ENCODE measurements at places on chromosomes 3 and 15. TPM values are rescaled to one million over a fixed set of nuclear protein-coding genes. Genes with fewer than 3 reads are reported as not detected.

DNA sequence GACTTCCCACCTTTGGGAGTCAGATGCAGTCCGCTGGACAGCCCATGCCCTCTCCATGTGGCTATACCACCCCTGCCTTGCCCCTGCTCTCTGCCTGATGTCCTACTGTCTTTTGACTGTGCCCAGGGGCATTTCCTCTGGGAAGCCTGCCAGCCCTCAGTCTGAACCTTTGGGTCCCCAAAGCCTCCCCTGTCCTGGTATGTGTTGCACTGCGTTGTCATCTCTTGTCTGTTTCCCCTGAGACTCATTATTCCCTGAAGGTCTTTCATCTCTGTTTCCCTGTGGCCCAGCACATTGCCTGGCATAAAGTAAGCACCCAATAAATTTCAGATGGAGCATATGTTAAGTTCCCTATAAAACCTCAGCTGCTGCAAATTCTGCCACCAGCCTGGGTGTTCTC lies 236.6 kb upstream of the CTDSPL start:
- DNase-seq = no peak

- no peak for DNase-seq
Observed at GRCh38 chr15:74505837-74506514, 35.0 kb upstream of the ARID3B start.

GRCh38 chr3:52243791-52244628 lies 1.5 kb upstream of the PPM1M start:
- no peak for DNase-seq

- no peak for DNase-seq
Observed at GRCh38 chr3:108959017-108959416, 5.3 kb upstream of the GUCA1C start.

GRCh38 chr3:53334742-53335141 lies 12.6 kb downstream of the DCP1A start:
- no peak for DNase-seq

- DNase-seq = peak; percentile 6
Observed at GRCh38 chr3:67292356-67293121, 294.4 kb downstream of the KBTBD8 start.

GRCh38 chr3:40173227-40173721 lies 136.2 kb upstream of the EIF1B start:
- no peak for DNase-seq

- no peak for DNase-seq
Observed at GRCh38 chr3:99186016-99186415, 284.5 kb upstream of the DCBLD2 start.

GRCh38 chr3:131739211-131739610 lies 236.4 kb upstream of the MRPL3 start:
- DNase-seq = no peak

DNA sequence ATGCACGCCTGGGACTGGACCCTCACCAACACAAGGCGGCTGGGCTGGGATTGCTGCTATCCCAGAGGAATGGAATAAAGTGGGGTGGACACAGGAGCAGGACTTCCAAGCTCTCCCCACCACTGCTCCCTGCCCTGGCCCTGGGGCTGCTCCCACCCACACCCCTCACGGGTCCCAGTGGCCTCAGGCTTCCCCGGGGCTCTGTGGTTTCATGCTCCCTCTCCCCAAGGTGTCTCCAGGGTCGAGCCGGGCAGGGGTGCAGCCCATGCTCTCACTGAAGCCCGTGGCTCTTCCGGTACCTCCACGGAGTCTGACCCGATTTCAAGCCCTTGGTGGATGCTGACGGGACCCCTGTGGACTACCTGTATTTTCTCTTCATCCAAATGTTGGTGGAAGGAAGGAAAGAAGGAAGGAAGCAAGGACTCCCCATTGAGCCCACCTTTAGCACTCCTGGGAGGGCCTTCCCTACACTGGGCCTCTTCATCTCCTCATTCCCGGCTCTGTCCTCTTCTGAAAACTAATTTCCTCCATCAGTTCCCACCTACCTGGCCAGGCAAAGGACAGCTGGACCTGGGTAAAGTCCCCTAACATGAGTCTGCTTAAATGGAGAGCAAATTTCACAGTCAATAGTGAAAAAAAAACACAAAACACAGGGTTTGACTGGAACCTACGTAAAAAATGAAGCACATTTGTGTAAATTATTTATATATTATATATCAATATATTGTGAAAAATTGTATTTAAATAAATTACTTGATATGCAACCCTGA lies 44.0 kb upstream of the PCSK6 start:
- no peak for DNase-seq

GRCh38 chr3:138620431-138620830 lies 11.9 kb downstream of the FAIM start:
- no peak for DNase-seq

DNA sequence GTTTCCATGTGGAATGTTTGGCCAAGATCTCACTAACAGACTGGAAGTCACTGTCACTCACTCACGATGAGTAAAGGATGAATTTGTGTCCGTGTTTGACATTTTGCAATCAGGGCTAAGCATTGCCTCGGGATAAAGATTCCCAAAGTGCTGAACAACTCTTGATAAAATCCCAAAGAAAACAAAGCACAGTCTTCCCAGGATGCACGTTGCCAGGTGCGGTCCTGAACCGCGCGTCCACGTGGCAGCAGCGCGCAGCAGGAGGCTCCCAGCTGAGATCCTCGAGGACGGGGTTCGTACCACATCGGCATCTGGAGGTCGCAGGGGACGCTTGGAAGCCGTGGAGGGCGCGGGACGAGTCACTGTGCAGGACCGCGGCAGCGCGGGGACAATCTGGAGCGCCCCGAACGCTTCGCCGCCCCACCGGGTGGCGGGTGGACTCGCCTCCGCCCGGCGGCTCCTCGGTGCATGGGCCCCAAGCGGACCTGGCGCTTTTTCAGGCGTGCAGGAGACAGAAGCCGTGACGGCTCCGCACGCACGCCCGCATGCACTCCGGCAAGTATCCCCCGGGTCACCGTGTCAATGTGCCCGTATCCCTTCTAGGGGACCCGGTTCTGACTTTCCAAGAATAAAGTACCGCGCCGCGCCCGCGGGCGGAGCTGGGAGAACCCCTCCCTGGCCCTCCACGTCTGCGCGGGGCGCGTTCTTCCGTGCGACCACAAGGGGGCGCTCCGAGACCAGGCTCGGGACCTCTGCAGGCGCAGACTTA lies 17.7 kb downstream of the CPN2 start:
- peak; percentile 83 for DNase-seq

DNA sequence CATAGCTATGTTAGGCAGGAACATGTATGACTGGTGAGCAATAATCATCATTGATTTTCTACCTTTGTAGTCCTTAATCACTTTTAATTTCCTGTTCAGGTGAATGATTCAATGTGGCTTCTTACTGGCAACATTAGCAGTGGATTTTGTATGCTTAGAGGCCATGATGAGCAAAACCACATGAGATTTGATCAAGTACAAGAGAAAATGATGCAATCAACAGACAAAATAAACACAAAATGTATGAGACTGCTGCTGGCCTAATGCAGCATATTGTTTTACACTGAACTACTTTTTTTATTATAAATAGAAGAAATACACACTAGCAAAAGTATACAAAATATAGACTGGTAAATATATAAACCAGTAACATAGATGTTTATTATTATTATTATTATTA lies 47.5 kb upstream of the SI start:
- no peak for DNase-seq

DNA sequence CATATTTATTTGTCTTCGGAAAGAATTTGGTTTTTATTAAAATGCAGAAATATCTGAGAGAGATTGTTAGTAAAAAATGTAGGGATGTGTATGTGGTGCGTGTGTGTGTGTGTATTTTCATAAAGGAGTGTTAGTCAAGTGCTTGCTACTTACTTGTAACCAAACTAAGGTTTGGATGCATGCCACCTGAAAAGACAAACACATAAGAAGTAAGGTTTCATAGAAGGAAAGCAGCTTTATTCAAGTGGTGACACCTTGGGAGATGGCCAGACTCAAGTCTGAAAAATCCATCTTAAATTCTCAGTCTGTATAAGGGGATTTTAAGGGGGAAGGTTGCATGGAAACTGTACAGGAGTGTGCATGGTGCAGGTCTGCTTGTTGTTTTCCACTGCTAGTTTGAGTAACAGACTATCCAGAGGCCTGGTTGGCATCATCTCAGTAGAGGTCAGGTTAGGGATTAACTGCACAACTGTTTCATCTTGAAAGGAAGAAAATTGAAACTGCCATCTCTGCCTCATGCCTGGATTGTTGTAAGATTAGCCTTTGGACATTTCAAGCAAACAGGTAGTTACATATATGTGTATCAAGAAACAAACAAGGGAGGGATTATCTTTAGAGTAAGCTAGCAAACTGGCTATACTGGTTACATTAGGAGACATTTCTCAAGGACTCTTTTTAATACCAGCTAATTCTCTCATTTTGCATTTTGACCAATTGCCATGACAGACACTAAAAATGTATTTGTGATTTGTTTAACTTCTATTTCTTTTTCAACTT lies 196.7 kb downstream of the EPHA6 start:
- no peak for DNase-seq

DNA sequence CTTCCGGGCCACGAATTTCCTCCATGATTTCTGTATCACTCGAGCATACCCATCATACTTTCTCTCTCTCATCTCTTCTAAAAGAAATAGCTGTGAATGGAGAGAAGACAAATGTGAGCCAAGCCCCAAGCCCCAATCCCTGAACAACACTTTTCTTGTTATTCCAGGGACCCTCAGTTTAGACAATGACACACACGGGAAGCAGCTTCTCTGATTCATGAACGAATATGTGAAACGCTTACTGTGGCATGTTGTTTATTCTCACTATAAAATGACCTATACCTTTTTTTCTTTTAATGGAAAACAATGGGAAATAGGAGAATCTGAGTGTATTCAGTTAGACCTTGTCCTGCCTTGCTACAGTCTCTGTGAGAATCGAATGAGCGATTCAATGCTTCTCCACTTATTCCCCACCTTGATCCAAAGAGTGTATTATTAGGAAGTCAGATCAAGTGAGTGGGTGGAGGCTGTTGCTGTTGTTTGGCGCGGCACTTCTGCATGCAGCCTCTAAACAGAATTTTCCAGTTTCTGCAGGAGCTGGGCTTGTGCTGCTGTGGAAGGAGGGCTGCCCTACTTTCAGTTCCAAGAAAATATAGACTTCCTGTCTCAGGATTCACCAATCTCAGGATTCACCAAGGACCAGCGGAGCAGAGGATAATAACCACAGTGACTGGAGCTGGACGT lies 32.4 kb upstream of the LDHAL6B start:
- no peak for DNase-seq

Gene CCR5
- total RNA-seq = under 0.01 TPM

Gene GOLGA8T
- total RNA-seq = not detected

Gene PLSCR4
- 10.0 TPM for total RNA-seq

Gene PRR20G
- not detected for total RNA-seq

Gene PDZRN3
- under 0.01 TPM for total RNA-seq

Gene CYP8B1
- total RNA-seq = not detected

Data from hematopoietic multipotent progenitor cell (in vitro differentiated cells).